ENCODE measurements at places on chromosomes 7 and 10.

GRCh38 chr7:36277249-36277542 lies 112.5 kb upstream of the ANLN start:
- no peak for DNase-seq

GRCh38 chr7:26912338-26912737 lies 47.9 kb upstream of the SKAP2 start:
- no peak for DNase-seq

- DNase-seq, result no peak
Observed at GRCh38 chr10:77036993-77037734, 600.4 kb downstream of the KCNMA1 start.

DNA sequence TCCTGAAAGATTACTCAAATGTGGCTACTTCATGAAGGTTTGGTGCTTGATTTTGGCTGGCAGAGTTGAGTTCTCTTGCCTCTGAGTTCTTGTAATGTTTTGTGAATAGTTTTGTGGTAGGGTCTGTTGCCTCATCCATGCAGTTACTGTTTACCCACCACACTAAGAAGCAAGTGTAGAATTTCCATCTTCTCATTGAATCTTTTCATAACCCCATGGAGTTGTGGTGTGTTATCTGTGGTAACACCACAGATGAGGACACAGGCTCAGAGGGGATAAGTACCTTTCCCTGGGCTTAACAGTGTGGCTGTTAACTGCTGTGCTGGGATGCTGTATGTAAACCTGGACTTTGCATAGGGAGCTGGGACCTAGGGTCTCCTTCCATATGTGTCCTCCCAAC lies 186.3 kb downstream of the CAMK1D start:
- DNase-seq, result no peak

DNA sequence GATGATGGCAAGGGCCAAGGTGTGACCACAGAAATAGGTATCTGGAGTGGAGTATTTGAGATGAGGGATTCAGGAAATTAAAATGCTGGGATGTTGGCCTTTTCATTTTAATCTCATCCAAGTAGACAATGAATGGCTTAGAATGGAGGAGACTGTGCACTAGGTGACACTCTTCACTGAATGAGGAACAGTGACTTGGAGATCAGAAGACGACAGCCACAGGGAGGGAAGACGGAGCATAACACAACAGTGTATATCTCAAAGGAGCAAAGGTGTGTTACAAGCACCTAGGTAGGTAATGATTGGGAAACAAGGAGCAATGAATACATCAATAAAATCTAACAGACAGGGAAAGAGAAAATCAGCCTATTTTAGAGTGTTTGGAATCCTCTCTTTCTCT lies 4.1 kb upstream of the TAX1BP1 start:
- no peak for DNase-seq

DNA sequence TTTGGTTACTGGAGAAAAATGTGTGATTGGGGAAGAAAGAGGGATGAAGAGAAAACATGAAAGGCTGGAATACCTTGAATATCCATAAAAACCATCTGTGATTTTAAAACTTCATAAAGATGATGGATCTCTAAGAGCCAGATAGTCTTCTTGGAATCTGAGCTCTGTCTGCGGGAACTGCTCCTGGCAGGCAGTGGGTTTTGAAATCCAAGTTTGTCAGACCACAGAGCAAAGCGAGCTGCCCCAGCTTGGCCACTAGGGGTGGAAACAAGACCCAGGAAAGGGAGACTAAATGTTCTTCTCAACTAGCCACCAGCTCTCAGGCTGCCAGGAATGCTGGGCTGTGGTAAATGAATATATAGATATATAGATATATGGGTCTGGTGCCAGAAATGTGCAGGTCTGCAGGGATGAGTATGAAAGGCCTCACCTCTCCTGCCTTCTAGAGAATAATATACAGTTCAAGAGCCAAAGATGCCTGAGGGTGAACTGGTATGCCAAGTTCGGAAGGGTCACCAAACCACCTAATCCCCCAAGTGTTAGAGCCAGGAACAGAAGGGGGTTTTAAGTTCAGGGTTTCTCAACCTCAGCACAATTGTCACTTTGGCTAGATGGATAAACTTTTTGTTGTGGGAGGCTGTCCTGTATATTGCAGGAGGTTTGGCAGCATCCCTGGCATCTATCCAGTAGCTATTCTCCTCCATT lies 208.8 kb downstream of the KCNMA1 start:
- no peak for DNase-seq

DNA sequence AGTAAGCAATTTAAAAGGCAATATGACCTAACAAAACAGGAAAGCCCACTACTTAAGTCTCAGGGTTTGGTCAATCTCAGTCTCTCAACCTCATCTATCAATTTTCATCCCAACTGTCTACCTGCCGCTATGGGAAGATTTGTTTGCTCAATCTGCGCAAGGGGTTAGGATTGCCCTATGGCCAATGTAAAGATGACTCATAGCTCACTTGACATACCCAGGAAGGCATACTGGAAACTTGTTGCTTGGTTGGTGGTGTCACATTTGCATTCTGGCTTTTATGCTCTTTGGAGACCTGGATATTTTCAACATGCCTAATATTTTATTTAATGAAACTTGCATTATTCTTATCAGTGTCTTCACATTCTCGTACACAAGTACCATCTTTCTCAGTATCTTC lies 78.1 kb upstream of the TMEM196 start:
- no peak for DNase-seq

GRCh38 chr10:49090696-49091380 lies 24.5 kb downstream of the VSTM4 start:
- DNase-seq, result no peak

DNA sequence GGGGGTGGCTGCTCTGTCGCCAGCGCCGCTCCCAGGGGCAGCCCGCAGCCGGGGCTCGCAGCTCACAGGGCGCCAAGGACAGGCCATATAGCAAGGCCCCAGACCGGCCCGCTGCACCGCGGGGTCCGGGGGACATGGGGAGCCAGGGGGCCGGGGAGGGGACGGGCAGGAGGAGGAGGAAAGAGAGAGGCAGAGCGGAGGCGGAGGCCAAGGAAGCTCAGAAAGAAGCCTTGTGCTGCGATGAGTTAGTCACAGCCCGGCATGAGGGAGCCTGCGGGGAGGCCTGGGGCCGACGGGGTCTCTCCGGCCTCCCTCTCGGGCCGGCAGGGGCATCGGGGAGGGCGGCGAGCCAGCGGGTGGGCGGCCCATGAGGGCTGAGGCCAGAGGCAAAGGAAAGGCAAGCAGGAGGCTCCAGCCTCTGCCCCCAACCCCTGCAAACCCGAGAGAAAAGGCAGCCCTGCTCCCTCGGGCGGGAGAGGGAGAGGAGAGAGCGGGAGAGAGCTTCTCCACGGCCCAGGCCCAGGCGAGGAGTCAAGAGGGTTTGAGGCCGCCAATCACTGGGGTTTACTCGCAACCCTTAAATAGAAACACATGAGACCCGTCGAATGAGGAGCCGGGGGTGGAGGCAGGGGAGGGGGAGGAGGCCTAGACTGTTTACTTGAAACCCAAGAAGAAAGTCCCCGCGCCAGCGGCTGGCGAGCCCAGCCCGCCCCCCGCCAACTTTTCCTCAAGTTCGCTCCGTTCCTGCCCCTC lies 167.9 kb downstream of the NEURL1 start:
- DNase-seq, result peak; percentile 44

GRCh38 chr7:12328888-12329770 lies 74.5 kb downstream of the VWDE start:
- no peak for DNase-seq

- no peak for DNase-seq
Observed at GRCh38 chr10:86652361-86653202, 1.8 kb upstream of the OPN4 start.

DNA sequence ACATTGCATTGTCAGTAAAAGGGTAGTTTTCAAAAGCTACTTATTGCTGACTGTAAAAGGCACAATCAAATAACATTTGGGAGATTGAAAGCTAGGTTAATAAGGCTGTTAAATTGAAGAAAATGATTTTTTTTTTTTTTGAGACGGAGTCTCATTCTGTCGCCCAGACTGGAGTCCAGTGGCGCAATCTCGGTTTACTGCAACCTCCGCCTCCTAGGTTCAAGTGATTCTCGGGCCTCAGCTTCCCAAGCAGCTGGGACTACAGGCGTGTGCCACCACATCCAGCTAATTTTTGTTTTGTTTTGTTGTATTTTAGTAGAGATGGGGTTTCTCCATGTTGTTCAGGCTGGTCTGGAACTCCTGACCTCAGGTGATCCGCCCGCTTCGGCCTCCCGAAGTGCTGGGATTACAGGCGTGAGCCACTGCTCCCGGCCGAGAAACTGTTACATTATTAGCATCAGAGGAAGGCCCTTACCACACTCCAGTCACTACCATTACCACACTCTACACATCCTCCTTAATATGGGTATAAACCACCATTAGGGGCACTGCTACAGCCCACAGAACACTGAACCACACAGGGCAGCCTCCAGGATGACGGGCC lies 1.0 kb downstream of the CYP51A1 start:
- DNase-seq, result no peak

- DNase-seq, result no peak
Observed at GRCh38 chr10:34254596-34254995, 560.5 kb downstream of the PARD3 start.

GRCh38 chr7:11458736-11459483 lies 373.1 kb downstream of the THSD7A start:
- no peak for DNase-seq

DNA sequence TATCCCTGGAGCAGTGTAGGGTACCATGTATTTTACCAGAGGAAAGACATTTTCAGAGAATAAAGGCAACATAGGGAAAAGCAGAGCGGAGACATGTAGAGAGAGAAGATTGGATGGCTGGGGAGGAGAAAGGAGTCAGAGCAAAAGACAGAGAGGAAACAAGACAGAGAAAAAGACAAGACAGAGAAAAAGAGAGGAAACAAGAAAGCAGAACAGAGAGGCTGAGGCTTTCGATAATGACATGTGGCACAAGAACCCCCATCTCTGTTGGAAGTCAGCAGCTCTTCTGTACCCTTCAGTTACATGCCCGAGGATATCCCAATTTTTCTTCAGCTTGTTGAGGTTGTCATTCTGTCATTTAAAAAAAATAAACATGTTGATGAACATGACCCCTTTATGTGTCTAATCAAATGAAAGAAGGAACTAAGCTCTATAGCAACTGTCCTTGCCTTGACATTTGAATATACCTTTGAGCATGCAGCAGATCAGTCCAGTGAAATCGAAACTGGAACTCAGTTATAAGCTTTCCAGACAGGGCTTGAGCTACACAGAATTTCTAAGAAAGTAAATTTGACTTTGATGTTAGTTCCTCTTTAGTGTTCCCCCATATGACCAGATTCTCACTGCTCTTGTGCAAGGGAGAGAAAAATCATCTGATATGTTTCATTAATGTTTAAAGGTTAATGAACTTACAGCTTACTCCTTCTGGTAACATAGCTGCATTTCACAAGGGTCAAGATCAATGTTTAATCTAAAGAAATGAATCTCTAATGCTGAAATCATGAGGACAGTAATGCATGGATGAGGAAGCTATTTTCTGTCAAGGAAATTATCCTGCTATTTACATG lies 75.1 kb upstream of the SP4 start:
- no peak for DNase-seq

DNA sequence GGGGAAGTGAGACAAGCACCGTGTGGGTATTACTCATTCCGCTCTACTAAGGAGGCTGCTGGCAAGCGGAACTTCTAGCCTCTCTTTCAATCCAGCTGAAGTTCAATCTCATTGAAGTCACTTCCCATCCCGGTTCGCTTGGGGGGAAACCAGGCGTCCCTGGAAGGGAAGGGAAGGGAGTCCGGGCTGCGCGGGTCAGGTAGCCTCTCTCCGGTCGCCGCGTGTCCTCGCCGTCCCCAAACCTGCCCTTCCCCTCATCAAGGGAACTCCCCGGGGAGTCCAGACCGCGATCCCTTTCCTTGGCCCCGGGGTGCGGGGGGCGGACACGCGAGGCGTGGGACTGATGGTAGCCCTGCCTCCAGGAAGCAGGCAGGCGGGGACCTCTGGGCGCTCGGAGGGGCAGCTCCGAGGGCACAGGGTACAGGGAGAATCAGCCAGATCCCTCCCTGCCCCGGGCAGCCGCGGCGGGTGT lies 598 bp upstream of the ZEB1 start:
- DNase-seq, result no peak

GRCh38 chr7:96962221-96962885 lies 43.0 kb upstream of the DLX6 start:
- no peak for DNase-seq

GRCh38 chr10:12603766-12604470 lies 254.6 kb downstream of the CAMK1D start:
- no peak for DNase-seq

DNA sequence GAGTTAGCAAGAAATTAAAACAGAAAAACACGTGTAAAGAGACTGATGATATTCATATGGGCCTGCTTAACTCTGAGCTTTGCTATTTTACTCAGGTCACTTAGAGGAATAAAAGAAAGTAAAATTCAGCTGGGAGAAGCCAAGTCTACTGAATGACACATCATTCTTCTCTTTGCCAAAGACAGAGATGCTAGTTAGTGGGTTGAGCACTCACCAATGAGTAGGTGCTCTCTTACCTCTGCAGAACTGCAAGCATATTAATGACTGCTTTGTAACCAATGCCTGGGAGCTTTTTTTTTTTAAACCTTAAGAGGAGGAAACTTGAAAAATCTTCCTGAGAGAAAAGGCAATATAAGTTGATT lies 44.8 kb upstream of the BAMBI start:
- DNase-seq, result no peak

GRCh38 chr7:135602304-135602703 lies 44.6 kb downstream of the NUP205 start:
- DNase-seq, result no peak

Data from T follicular helper cell (primary cell).